ENCODE measurements at places on chromosomes 4 and X.
A peak's percentile ranks its signal among the peaks of the same experiment; 100 is the strongest.

DNA sequence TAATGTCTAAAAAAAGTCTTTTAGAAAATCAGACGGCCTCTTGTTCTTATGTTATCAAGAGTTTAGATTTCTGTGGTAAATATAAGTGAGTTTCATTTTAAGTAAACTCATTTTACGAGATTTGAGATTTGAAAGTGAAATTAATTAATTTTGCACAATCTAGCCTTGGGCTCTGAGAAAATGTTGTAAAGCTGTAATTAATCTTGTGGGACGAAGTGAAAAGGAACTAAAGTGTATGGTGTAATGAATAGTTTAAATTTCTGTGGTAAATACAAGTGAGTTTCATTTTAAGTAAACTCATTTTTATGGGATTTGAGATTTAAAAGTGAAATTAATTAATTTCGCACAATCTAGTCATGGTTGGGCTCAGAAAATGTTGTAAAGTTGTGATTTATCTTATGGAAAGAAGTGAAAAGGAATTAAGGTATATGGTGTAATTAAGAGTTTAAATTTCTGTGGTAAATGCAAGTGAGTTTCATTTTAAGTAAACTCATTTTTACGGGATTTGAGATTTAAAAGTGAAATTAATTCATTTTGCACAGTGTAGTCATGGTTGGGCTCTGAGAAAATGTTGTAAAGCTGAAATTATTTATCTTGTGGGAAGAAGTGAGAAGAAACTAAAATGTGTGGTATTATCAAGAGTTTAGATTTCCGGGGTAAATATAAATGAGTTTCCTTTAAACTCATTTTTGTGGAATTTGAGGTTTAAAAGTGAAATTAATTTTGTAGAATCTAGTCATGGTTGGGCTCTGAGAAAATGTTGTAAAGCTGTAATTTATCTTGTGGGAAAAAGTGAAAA lies 1.6 kb downstream of the SCML1 start:
- DNase-seq = peak; percentile 5

- DNase-seq = no peak
Observed at GRCh38 chrX:9829308-9830267, 43.4 kb downstream of the SHROOM2 start.

DNA sequence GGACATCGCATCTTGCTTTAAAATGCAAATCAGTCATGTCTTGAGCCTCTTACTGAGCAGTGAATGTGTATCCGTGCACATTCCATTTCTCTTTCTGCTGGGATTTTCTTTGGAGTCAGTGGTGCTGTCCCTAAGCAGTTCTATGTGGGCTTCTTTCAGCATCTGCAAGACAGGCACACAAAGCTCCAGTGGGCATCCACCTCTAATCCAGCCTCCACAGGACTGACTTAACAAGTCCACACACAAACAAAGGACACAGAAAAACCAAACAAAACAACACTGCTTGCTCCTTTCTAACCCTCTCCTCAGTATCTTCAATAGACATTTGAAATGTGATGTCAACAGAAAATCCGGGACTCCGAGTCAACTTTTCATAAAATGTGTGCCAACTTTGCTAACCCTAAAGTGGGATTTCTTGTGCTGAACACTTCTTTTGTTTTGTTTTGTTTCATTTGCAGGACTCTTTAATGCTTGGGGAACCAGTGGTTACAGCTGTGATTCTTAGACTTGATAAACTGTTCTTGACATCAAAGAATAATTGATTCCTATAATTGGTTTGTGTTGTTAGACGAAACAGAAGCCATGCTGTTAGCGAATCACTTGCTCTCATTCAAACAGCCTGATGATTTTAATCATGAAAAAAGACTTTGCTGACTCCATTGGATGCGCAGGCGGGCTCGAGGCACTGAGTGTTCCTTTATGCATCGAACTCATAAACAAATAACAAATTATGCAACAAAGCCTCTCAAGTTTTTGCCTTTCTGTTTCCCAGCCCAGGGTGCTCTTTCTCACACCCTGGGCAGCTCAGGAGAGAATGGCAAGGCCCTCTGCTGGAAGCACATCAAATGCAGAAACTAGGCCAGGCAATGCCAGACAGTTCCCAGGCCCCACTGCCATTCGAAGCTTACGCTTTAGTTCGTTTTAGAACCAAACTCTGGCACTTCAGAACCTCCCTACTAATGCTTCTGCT lies 20.1 kb downstream of the ETNPPL start:
- DNase-seq = no peak

- DNase-seq = no peak
Observed at GRCh38 chr4:16136311-16136710, 52.5 kb upstream of the PROM1 start.

- peak; percentile 77 for DNase-seq
Observed at GRCh38 chrX:48025561-48025960, 18.8 kb downstream of the SPACA5 start.

- DNase-seq = no peak
Observed at GRCh38 chr4:133379681-133380438, 230.8 kb downstream of the PCDH10 start.

- no peak for DNase-seq
Observed at GRCh38 chr4:14596028-14596427, 406.3 kb upstream of the CPEB2 start.
